ENCODE measurements at places on chromosomes 11 and 22.

DNA sequence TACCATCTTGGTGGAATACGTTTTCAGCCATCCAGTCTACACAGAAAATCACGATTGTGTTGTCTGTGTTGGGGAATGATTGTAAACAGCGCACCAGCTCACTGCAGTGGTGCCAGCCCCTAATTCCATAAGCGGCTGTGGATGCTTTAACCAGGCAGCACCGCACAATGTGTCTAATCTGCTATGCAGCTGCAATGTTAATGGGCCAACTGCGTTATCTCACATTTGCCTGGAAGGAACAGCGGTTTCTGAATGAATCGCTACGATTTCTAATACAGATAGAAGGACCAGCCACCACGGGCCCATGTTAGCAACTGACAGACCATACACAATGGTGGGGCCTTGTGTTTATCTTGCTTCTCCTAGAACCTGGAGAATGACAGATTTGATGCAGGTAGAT, 384.5 kb upstream of the KIRREL3 start:
- DNase-seq = no peak

DNA sequence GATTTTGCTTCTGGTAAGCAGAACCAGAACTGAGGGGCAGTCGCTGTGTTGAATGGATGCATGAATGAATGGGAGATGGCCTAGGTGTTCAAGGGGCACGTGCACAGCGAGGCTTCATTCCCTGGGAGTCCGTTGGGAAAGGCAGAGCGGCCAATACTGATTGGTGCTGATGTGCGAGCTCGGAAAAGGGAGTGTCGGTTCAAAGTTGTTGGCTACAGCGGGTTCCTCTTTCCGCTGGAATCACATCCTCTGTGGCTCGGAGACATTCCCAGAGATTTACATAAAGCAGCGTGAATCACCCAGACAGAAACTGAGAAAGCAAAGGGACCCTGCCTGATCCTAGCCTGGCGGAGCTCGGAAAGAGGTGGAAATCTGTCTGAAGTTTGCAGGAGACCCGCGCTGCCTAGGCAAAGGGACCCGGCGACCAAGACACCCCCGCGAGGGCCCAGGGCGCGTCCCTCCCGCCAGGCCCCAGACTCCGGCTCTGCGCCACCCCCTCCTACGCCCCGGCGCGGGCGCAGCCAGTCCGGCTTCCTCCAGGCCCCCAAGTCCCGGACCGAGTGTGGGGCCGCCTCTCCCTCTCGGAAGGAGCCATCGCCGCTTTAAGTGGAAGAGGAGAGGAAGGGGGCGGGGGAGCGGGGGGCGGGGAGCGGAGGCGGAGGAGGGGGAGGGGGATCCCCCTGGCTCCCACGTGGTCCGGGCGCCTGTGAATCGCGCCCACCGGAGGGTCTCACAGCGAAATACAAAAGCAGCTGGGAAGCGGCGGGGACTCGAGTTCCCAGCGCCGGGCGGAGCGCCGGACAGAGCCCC, at the start of gene FJX1:
TSS of gene FJX1 (plus strand) at position 774 of the 810 bp plus-strand sequence. CDS start 177 bp downstream, outside the sequence.
- peak; percentile 61 for DNase-seq

DNA sequence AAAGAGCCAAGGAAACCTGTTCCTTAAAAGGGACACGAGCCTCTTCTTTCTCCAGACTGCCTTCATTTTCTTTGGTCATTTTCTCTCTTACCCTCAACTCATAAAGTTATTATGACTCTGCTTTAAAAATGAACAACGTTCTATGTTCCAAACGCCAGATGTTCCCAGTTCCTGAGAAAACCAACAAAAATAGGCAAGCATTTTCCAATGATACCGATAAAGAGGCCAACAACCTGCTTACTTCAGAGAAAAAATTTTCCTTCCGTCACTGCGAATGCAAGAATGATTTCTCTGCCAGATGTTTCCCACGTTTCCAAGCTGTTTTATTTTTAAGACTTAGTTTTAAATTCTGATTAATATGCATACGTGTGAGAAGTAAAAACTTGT, 315 bp upstream of the TRPC6 start:
- no peak for DNase-seq

GRCh38 chr11:111937844-111938243, 701 bp downstream of the DIXDC1 start:
- no peak for DNase-seq

GRCh38 chr22:35299217-35299672, 449 bp upstream of the TOM1 start:
- no peak for DNase-seq

GRCh38 chr11:115654792-115655191, 150.6 kb upstream of the CADM1 start:
- DNase-seq = no peak

DNA sequence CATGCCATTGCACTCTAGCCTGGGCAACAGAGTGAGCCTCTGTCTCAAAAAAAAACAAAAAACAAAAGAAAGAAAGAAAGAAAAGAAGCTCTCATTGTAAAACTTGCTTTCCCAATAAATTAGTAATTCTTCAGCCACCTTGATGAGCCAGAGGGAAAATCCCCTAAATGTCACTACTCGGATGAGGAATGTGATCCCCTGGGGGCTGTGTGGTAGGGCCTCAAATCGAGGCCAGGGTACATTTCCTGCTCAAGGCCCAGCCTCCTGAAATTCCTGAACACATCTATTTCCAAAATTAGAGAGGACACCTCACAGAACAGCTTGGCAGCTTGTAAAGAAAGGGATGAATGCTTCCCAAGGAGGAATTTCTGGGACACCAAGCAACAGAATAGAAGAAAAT, 147.1 kb upstream of the SESN3 start:
- DNase-seq = no peak

GRCh38 chr11:78595436-78596130, 20.9 kb upstream of the NARS2 start:
- no peak for DNase-seq

DNA sequence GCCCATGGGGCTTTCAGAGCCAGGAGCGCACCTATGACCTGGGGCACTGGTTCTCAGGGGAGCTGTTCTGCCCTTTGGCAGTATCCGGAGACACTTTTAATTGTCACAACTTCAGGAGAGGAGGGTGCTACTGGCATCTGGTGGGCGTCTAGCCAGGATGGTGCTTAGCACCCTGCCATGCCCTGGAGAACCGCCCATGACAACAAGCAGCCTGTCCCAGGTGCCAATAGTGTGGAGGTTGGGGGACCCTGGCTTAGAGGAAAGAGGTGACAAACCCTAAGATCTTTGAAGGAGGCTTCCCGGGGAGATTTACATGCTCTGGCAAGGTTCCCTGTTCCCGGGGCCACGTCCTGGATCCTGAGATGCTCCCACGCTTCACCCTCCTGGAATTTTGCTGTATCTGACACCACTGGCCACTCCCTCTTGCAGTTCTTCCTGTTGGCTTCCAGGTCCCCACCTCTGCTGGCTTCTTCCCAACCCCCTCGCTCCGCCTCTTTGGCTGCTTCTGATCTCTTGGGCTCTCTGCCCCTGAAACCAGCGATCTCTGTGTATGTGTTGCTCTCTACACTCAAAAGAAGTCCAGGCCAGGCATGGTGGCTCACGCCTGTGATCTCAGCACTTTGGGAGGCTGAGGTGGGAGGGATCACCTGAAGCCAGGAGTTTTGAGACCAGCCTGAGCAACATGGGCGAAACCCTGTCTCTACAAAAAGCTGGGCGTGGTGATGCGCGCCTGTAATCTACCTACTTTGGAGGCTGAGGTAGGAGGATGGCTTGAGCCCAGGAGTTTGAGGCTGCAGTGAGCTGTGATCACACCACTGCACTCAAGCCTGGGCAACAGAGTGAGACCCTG, 31.1 kb downstream of the FADS3 start:
- no peak for DNase-seq

DNA sequence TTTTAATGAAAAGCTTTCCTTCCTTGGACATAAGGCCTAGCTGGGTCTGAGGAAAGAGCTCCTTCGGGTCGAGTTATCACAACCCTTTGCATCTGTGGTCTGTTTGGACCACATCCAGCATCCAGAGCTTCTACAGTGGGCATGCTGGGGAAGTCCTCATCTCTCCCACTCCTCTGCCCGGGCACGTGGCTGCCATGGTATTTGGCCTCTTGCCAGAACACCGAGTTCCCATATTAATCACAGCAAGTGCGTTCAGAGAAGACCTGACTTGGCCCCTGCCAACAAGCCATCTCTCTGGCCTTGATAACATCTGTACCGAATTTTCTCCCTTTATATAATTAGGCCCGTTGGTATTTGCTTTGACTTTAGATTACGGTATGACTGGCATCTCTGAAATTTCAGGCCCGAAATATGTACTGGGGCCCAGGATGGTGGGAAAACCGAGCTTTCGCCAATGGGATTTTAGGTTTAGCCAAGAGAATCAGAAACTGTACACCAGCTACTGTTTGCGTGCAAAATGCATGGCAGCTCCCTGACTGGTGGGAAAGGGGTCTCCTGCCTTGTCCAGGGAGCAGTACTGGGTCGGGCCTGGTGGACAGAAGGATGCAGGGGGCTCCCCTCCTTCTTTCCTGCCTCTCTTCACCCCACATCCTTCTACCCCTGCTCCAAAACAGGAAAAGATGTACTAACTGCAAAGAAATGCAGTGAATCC, 90.0 kb downstream of the MICAL2 start:
- no peak for DNase-seq

DNA sequence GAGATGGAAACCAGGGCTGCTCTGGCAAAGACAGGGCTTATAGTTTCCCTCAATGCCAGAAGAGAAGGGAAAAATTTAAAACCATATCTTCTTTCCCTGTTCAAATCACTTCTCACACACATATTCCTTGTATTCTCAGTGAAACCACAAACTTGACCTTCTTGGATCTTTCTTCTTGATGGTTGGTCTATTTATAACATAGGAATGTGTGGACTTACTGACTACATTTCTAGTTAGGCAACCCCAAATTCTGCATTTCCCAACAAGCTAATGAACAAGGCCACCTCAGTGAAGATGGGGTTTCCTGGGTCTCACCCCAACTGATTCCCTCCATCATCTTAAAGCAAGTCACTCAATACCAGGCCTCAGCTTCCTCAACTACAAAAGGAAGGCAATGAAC, 3.8 kb upstream of the QSER1 start:
- no peak for DNase-seq

- DNase-seq = no peak
Measured at GRCh38 chr22:20671409-20672081, 102.4 kb upstream of the SERPIND1 start.

DNA sequence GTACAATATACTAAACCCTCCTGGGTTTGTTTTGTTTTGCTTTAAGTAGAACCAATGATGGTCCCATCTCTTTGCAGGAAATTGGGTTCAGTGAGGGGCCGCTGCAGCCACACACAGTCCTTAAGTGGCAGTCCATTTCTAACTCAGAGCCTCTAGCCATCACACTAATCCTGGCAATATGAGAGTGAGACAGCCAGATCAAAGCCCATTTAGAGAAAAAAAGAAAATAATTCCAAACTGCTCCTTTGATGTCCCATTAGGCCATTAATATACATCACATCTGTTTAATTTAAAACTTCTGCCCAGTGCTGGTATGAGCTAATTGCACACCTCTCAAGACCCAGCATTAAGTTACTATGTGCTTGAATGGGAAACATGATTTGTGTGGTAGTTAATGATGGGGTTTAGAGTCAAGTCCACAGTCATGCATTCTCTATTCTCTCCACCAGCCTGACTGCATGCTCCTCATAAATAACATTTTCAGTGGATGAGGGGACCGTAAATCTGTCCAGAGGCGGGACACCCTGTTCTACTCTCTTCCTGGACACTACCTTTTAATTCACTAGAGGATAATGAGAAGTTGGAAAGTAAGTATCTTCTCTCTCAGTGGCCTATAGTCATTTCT, 53.8 kb upstream of the BIRC3 start:
- no peak for DNase-seq

- DNase-seq = no peak
Measured at GRCh38 chr11:24556693-24557092, 59.8 kb downstream of the LUZP2 start.

DNA sequence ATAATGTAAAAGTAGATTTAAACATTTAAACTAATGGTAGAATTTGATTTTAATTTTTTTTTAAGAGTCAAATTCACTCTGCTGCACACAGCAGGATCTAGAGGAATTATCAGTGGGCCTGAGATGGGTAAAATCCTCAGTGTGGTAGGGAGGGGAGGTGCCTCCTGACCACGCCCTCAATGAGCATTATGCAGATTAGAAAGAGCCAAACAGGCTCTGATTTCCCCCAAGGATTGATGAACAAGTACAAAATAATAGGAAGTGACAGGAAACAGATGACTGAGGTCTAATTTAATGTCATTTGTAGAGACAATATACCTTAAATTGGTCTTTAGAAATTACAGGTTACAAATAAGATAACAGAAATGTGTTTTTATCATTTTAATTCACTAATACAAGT, 155.2 kb downstream of the DCDC1 start:
- DNase-seq = no peak

DNA sequence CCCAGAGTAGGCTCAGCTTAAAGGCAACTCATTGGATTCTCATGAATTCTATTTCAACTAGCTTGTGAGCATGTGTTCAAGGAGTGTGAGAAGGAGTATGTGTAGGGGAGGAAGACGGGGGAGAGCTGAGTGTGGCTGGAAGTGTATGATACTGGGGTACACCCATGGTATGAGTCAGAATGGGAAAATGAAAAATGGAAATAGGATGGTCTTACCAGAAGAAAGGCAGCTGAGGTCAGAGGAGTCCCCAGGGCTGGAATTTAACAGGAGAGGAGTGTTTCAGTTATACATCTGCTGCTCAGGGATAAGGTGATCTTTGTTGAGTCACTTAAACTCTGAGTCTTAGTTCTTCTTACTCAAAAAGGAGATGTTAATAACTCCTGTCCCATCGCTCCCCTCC, 6.7 kb upstream of the ADAMTS15 start:
- no peak for DNase-seq

- DNase-seq = no peak
Measured at GRCh38 chr11:37630866-37631265, 1032.8 kb upstream of the RAG2 start.

DNA sequence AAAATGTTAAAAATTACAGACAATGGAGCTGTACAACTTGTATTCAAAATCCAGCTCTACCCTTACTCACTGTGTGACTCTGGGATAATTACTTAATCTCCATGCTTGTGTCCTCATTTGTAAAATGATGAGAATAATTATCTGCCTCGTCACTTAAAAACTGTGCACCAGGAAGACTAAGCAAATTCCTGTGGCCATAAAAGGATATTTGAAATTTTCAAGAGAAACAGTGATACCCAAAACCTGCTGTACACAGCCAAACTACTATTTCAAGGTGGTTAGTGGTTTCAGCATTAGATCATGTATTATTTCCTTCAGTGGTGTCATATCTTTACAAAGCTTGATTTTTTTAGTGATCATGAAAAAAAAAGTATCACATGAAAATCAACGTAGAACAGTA, 136.9 kb downstream of the METTL15 start:
- DNase-seq = no peak

GRCh38 chr11:20353829-20354434, 9.6 kb upstream of the HTATIP2 start:
- no peak for DNase-seq

DNA sequence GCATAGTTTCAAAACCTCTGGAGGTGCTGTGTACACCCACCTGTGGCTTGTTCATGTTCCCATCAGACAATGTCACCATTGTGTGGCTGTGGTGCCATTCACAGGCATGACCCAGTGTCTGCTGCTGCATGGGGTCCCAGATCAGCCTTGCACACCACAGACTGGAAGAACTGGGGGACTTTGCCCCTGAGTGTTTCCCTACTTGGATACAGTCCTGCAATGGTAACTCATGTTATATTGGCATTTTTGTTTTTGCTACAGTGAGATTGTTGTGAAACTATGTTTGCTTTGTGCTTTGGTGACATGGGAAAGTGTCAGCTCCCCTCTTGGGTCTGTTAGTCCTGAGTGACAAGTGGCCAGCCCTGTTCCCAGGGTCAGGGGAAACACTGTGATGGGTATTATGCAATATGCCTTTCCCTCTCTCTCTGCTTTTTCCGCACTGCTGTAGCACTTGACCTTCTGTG, 108.8 kb downstream of the NAV2 start:
- DNase-seq = no peak

- DNase-seq = no peak
Measured at GRCh38 chr11:76185931-76186401, 20.3 kb downstream of the WNT11 start.
